ENCODE measurements at places on chromosomes 3 and 15.

DNA sequence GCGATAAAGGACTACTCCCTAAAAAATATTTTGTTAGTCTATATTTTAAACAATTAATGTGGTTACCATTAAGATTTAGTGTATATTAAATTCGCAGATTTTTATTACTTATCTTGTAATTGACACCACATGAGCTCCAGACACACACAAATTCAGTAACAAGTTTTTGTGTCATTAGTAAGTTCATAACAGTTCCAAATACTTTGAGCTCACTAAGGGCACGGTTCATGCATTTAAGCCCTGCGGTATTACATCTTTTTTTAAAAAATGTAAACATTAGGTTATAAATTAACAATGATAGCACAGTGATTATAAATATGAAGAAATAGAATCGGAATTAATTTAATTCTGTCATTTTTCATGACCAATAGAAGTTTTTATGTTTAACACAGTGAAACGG lies 317.3 kb downstream of the ZNF385D start:
- DNase-seq, result no peak

DNA sequence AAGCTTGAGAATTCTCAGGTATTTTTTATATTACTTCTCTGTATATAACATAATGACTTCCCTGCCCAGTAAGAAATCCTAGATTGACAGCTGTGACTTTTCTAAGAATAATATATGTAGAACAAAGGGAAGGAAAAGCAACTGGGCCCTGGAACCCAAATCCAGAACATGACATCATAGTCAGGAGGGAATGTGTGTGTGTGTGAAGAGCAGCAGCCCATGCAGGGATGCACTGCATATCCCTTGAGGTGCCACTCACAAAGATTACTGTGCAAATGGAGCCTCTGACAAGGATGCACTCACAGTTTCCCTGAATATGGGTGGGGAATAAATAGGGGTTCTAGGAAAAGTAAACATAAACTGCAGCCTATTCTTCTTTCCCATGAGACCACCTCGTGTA lies 279.5 kb downstream of the NEK10 start:
- DNase-seq, result no peak

- peak; percentile 89 for DNase-seq
Observed at GRCh38 chr3:45938864-45939263, 4.4 kb upstream of the CXCR6 start.

DNA sequence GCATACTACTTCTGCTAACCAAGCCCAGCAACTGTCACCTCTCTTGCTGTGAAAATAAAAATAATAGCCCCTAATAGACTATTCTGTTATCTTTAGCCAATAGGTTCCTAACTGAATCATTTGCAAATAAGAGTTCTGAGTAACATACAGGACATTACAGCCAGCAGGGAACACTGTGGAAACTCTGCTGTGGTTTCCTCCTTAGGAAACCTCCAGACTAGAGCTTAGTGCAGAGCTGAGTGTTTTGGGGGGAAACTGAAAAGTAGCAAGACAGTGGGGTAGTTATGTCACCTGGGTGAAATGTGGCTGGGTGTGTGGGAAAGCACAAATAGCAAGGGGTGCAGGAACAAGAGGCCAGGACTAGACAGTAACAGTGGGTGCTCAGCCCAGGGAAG lies 32.4 kb downstream of the DZIP1L start:
- DNase-seq, result no peak

DNA sequence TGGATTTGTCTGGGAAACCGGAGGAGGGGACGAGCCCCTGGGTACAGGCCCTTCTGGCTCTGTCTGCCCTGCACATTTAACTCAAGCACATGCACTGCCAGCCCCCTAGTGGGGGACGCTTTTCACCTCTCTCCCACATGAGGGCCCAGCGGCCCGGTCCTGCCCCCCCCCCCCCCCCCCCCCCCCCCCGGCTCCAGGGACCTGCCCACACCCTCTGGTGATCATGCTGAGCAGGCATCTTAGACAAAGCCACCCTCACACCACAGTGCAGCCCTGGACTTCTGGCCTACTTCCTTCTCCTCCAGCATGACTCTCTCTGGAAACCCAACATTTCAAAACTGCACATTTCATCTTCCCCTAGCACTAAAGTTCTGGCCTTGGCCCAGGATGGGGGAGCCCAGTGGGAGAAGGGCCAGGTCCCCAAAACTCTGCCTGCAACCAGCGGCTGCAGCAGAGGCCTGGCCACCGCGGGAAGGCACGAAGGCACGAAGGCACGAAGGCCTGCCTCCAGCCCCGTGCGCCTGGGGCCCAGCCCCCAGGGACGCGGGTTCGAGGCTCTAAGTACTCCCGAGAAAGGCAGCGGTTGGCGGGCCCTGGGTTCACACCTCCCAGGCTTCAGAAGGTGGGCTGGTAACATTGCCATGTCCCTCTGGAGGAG lies 14.1 kb downstream of the KLF15 start:
- DNase-seq, result no peak

DNA sequence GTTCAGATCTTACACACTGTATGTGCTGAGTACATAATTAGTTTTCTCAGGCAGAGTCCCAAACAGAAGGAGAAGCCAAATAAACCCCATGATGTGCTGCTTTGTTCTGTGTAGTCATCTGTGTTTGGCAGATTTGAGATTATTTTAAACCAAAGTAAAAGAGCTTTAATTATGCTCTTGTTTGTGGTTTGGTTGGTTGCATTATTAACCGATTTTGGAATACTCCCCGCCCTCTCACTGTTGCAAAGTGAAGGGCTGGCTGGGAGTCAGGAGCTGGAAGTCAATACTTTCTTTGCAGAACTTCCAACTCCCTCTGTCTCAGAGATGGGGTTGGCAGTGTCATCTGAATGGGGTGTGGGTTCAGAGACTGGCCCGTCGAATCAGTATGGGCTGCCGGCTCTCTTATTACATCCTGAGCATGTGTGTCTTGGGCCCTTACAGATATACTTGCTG lies 34.4 kb downstream of the SLCO3A1 start:
- no peak for DNase-seq

DNA sequence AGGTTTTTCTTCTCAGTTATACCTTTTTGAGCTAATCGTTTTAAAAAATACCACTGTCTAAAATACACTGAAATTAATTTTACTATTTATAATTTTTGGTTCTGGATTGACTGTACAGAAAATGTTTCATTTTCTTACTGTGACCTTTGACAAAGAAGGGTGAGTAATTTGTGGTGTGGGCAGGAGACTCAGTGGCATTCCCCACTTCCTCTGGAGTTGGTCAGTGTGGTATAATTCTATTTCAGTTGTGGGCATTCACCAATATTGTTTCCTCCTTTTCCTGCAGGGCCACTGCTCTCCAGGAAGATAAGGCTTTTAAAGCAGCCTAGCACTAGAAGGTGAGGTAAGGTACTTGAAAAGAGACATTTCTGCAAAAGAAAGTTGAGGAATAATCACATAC lies 6.5 kb downstream of the DAG1 start:
- peak; percentile 9 for DNase-seq

DNA sequence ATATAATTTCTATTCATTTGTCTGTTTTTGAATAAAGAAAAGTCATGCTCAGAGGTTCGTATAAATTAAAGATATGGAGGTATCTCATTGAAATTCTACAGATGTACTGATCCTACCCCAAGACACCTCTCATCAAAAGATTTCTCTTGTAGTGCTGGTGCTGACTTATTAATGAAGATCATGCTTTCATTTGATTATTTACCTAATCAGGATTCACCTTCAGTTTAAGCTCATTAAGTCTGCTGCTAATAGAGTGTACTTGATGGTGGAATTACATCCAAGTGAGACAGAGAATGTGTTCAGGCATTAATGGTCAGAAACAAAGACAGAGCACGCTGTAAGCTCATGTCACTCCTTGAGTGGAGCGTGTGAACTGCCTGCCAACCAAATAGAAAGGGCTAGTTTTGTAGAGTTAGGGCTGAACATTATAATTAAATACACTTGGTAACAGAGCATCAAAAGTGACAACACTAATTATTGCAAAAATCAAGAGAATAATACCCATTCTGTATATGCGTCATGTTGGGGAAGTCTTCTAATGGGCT lies 45.5 kb downstream of the KBTBD12 start:
- DNase-seq, result no peak

GRCh38 chr3:138418601-138419206 lies 15.7 kb upstream of the ESYT3 start:
- no peak for DNase-seq

DNA sequence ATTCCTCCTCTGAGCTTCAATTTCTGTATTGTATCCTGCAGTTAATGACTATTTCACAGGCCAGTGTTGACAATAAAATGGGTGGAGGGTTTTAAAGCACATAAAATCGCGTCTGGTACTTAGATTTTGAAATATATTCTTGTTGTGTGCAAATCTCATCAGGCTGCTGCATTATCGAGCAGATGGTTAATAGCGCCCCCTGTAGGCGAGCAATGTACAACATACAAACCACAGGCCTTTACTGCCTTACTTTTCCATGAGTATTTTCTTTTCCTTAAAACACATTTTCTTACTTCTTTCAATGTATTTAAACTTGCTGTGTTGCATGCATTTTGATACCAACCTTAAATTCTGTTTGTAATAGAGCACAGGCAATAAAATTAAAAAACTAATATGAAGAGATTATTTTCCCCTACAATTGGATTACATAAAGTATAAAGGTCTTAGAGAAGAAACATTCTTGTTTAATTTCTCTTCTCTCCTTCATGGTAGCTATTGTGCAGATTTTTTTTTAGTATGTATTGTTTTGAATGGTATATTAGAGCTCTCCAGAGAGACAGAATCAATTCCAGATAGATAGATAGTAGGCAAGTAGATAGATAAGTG lies 608.4 kb downstream of the CADM2 start:
- DNase-seq, result peak; percentile 70

GRCh38 chr15:101091080-101092017 lies 160.5 kb downstream of the CHSY1 start:
- DNase-seq, result no peak

Data from OCI-M1 (cell line).